ENCODE measurements at places on chromosomes 16 and 17. TPM values are rescaled to one million over a fixed set of nuclear protein-coding genes. Genes with fewer than 3 reads are reported as not detected.

CDRT15 gene
- not detected for polyA plus RNA-seq

SHBG gene
- polyA plus RNA-seq: 0.38 TPM

SEC14L5 gene
- polyA plus RNA-seq: not detected

NGFR gene
- polyA plus RNA-seq: 0.11 TPM

HOXB5 gene
- polyA plus RNA-seq: 18.0 TPM

GRCh38 chr17:2749784-2750181 lies 331 bp upstream of the CCDC92B start:
- DNase-seq: peak; percentile 57

- DNase-seq: no peak
Observed at GRCh38 chr17:16438173-16438556, 22.8 kb downstream of the TRPV2 start.

DNA sequence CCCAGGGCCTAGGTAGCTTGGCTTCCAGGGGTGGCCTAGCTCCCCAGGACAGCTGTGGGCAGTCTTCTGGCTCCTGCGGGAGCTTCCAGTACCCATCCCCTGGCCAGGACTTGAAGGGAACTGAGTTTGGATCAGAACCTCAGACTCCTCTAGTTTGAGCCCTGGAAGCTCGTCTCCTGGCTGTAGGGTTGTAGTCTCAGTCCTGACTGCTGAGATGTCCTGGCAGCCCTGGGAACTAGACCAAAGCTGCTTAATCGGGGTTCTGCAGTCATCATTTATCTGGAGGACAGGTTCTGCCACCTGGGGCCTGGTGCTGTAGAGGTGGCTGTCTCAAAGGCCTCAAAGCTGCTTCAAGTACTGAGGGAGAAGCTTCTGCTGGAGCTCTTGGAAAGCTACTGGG lies 163.7 kb downstream of the WSCD1 start:
- DNase-seq: no peak

- no peak for DNase-seq
Observed at GRCh38 chr17:65633988-65634387, 72.5 kb upstream of the AXIN2 start.

DNA sequence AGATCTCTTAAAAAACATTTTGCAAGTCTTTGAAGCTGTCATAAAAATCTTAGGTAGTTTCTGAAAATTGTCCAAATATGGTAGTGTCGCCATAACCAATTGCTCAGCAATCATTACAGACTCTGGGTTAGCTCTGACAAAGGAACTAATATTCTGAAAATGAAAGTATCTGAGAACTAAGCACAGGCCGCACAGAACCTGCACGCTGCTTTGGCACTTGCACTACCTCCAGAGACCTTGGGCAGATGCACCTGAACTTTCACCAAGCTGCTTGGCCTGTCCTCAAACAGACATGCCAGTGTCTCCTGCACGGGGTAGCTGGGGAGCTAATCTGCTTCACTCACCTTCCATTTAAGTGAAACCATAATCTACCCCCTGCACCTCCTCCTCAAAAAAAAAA lies 317.0 kb downstream of the MAF start:
- no peak for DNase-seq

- peak; percentile 88 for DNase-seq
Observed at GRCh38 chr17:7561589-7562207, at the start of gene SENP3. Gene SENP3, plus strand, starts transcription at chr17:7561919. Its CDS starts 1,158 bp downstream, at chr17:7563077.

DNA sequence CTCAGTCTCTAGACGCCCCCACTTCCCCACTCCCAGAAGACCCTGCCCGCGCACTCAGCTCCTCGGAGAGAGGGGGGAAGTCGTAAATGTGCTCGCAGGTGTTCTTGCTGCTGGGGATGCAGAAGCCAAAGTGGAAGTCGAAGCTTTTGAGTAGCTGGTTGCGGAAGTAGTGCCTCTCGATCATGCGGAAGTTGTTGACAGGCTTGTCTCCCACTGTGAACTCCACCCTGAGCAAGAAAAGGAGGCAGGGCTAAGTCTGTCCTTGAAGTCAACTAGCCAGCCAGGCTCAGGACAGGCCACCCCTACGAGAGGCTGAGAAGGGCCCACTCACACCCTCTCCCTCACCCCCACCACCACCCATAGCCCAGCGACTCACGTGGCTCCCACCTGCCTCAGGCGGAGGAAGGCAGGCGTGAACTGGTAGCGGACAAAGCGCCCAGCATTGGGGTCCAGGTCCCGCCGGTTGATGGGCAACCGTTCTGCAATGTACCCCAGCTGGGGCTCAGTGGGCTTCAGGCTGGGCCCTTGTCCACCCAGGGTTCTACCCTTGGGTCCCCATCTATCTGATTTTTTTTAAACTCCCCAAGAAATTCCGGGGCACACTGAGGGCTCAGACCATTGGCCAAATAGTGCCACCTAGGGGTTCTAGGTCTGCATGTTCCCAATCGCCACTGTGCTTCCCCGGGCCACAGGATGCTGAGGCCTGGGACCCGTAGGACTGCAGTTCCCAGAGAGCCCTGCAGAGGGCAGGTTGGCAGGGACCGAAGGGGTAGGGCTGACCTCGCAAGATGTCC lies 4.6 kb downstream of the UNC119 start:
- peak; percentile 50 for DNase-seq

GRCh38 chr17:81312624-81313325 lies 17.7 kb upstream of the SLC38A10 start:
- no peak for DNase-seq

- DNase-seq: no peak
Observed at GRCh38 chr17:9824797-9825338, 856 bp upstream of the GLP2R start.

All from IMR-90 (cell line).